ENCODE measurements at places on chromosomes 4 and X.

DNA sequence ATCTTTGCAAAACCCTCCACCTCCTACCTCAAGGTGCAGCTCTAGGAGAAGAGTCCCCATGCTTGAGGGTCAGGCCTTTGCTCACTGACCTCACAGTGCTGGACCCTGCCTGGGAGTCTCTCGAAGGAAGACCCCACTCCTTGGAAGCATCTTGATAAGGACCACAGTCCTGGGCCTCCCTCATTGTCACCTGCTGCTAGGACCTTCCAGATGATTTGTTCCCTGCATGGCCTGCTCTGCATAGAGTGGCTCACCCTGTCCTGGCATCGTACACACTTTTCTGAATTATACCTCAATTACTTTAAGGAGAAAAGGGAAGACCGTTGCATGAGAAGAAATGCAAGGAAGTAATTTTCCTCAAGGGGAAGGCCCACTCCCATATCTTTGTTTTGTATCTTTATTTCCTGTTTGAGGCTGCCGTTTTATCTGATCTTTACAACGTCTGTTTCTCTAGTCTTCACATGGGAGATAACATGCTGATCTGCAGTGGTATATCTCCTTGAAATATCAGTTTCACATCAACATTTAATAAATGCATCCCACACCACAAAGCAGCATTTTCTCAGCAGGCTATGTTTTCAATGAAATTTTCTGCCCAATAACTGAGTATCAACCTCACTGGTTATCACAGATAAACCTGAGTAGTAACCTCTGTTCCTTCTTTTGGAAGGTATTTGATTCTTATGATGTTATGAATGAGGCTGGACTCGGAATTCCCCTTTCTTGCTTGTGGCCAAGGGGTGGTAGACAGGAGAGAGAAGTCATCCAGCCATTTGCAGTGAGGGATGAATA, 15.0 kb upstream of the AKAP17A start:
- DNase-seq = no peak

- no peak for DNase-seq
These were observed 10.3 kb upstream of the VSIG4 start for GRCh38 chrX:66050140-66050569.

DNA sequence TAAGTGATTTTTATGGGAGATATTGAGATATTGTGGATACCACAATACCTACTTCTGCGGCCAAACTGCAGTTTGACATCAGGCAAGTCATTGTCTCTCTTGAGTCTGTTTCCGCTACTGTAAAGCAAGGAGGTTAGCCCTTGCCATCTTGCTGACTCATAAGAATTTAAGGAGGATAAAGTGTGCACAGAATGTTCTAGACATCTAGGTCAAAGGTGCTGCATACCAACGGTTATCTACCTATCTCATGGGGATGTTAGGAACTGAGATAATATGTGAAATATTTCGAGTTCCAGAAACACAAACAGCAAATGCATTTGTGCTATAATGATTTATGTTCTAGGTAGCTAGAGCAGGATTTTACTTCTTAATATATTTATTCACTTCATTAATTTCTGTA, 211.5 kb upstream of the NR3C2 start:
- DNase-seq = no peak

DNA sequence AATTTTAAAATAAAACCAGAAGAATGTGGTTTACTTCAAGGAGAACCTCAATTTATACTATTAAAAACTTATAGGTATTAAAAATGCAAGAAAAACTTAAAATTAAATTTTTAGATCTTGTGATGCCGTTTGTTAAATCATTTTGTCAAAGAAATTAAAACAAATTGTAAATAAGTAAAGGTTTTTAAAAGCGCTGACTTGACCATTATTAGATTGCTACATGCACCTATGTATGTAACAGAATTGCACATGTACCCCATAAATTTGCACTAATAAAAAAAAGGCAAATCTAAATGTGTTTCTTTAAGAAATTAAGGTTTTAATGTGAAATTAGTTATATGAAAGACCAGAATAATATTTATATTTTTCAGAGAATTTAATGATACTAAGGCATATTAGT, 156.1 kb downstream of the LARP7 start:
- no peak for DNase-seq

- no peak for DNase-seq
These were observed 151.0 kb downstream of the C4orf33 start for GRCh38 chr4:129246910-129247461.

- DNase-seq = no peak
These were observed 71.6 kb downstream of the SHROOM2 start for GRCh38 chrX:9857575-9858474.

- no peak for DNase-seq
These were observed 308.4 kb upstream of the DIAPH2 start for GRCh38 chrX:96376266-96376665.

- DNase-seq = no peak
These were observed 70.3 kb downstream of the DDX60 start for GRCh38 chr4:168248176-168248710.

DNA sequence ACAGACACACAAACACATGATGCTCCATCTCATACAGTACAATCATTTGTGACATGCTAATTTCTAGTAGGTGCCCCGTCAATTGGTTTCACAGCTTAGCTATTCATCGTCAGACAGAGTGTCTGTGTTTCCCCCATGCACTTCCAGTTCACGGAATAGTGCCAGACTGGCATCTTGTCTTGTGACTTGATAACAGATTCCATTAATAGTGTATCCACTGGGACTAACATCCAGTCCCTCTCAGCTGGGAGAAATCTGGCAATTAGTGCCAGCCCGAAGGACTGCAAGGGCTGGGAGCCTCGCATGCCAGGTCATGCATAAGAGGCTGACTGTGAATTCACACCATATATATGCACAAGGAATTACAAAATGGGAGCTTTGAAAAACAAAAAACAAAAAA, 20.2 kb upstream of the GATB start:
- DNase-seq = no peak

GRCh38 chr4:8616831-8617230, 24.3 kb downstream of the CPZ start:
- DNase-seq = no peak

DNA sequence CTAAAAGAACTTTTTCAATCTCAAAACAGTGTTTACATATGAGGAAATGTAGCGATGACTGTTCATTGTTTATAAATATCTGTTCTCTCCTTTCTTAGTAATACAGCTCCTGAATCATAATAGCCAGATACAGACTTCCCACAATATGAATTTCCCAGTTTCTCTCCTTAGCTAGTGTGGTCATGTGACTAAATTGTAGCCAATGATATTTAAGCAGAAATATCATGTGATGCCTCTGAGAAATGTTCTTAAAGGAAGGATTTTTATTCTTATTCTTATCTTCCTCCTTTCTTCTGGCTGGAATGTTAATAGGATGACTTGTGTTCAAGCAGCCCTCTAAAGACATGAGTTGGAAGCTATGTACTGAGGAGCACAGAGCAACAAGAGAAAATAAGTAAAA, 383.7 kb upstream of the ATOH1 start:
- no peak for DNase-seq

All from esophagus squamous epithelium (tissue), 5 donors.